ENCODE measurements at places on chromosomes 3 and 15.

DNA sequence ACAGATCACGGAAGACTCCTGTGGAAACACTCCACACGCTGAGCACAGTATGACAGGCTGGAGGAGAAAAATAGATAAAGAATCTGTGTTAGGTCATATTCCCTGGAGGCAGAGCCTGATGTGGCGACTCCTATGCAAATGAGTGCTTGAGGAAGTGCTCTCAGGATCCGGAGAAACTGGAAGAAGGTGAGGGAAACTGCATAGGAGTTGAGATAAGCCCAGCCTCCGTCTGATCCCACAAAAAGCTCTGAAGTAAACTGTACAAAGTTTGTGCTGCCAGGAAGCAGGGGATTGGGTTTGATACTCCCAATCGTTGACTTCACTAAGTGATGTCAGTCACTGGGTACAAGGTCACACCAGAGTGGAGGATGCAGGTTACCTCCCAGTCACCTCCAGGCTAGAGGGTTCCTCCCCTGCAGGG, 33.4 kb downstream of the OSBPL10 start:
- DNase-seq, result no peak

GRCh38 chr15:28122038-28122949, 23.2 kb upstream of the OCA2 start:
- DNase-seq, result no peak

DNA sequence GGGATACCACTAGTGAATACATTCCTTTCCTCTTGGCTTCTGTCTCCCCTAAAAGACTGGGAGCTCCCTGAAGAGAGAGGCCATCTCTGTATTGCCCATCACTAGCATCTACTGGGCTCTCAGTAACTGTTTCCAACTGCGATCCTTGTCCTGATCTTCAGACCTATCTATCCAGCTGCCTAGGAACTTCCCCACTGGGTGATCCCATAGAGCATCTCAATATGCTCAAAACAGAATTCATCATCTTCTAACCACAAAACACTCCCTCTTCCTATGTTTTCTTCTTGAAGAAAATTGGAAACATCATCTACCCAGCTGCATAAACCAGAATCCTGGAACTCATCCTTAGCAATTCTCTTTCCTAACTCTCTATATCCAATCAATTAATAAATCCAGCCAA, 54.6 kb downstream of the PLD1 start:
- DNase-seq, result no peak

- no peak for DNase-seq
Observed at GRCh38 chr3:69941439-69942176, 57.9 kb upstream of the SAMMSON start.

GRCh38 chr3:119647171-119647570, 13.2 kb downstream of the POPDC2 start:
- DNase-seq, result no peak

DNA sequence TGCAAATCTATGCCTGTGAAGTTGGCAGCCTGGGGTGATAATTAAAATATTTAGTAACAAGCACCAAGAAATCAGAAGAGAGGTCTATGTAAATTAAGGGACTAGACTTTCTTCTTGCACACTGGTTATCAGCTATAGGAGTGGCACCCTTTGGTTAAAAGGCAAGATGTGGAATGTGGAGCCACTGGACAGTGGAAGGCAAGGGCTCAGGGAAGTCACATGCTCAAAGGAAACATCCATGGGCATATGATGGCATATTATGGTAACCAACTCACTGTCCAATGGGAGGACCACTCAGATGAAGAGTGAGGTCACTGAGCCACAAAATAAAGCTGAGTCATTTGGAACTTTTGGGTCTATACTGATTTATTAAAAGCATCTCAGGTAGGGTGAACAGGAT, 165.6 kb upstream of the PRICKLE2 start:
- DNase-seq, result no peak

DNA sequence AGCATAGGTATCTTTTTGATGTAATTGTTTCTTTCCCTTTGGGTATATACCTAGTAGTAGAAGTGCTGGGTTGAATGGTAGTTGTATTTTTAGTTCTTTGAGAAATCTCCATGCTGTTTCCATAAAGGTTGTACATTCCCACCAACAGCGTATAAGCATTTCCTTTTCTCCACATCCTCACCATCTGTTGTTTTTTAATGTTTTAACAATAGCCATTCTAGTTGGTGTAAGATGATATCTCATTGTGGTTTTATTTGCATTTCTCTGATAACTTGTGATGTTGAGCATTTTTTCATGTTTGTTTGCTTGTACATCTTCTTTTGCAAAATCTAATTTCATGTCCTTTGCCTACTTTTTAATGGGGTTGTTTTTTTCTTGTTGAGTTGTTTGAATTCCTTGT, 80.0 kb upstream of the TMC3 start:
- DNase-seq, result no peak

DNA sequence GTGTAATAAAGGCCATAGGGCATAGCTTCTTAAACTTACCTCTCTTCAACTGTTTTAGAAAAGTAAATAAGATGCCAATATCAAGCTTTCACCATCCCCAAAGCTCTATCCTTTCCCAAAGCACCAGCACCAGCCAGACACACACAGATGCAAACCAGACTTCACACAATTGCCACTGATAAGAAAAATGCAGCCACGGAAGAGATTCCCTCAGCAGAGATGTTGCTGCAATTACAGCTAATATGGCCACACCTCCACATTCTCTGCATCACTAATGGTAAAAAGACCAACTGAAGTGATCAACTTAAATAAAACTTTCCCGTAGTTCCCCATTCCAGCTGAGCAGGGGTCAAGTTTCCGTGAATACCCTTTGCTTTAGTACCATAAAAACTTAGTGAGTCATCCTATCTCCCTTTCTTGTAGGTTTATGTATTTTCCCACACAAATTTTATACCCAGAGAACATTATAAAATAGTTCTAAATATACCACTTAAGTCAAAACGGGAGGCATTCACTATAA, 64.4 kb downstream of the SLC9A9 start:
- DNase-seq, result no peak

Data from CD8-positive, alpha-beta memory T cell (primary cell).